ENCODE measurements at places on chromosomes 2 and 18. TPM values are rescaled to one million over a fixed set of nuclear protein-coding genes. Genes with fewer than 3 reads are reported as not detected.

DNA sequence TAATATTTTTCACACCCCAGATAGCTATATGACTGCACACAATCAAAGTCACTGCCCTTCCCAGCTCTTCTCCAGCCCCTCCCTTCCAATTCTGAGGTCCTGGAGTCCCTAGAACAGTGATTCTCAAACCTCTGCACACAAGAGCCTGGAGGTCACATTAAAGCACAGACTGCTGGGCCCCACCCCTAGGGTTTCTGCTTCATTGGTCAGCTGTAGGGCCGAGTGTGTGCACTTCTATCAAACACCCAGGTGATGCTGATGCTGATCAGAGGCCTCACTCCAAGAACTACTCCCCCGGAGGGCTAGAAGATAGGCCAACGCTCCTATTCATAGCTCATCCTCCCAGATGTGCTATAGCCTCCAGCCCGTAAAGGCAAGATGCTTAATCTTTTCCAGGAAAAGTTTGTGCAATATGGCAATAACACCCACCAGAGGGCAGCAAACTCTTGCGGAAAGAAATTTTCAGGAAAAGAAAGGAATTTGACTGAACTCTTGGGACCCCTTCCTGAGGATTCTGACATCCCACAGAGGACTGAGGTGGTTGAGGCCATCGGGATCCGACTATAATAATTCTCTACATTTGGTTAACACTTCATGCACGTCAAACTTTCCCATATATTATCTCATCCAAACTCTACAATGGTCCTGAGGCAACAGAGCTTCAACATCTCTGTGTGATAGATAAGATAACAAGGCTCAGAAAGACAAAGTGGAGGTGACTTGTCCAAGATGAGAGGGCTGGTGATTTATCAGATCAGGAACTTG, 194.2 kb upstream of the PKDCC start:
- no peak for DNase-seq

Gene SCLY
- 25.6 TPM for total RNA-seq

DNA sequence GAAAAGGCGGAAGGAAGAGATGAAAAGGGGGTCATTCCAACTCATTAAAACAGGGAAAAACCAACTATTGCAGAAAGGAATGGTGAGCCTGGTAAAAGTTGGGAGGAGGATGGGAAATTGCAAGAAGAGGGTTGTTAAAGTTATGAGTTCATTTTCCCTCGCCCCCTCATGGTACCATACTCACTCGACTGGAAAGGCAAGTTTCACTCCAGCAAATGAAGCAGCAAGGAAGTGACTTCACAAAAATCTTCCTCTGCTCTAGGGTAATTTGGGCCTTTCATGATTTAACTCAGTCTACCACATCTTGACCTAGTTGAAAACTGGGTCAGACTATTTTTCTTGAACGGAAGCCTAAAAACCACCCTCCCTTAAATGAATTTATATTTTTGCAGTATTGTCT, 22.8 kb upstream of the DAW1 start:
- DNase-seq, result no peak

Gene IHH
- total RNA-seq, result not detected

Gene PDCL3
- total RNA-seq, result 4.9 TPM

- DNase-seq, result no peak
Observed at GRCh38 chr2:56199492-56199891, 15.7 kb downstream of the CCDC85A start.

Gene SCG2
- total RNA-seq, result 43.3 TPM

DNA sequence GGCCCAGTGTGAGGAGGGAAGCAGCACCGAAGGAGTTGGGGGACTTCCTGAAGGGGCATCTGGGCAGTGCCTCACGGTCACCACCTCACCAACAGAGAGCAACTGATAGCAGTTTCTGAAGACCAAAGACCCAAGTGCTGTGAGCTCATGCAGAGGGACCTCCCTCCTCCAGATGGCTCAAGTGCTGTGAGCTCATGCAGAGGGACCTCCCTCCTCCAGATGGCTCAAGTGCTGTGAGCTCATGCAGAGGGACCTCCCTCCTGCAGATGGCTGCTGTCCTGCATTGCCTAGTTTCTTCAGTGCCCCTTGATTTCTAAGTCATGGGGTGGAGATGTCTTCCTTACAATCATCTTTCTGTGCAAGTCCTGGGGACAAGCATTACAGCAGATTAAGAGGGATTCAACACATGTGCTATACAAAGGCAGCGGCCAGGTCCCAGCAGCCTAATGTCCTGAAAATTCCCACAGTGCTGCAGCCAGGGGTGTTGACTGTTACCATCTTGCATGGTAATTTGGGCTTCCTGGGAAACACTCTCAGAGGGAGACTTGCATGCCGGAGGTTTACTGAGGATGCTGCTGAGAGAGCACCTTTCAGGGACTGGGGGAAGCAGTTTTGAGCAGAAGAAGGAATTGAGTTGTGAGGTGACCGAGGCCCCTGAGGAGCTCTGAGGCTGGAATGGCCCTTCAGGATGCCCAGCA, 409.3 kb downstream of the GALR1 start:
- DNase-seq, result no peak

Gene WNT6
- total RNA-seq, result 0.12 TPM

Gene RAB12
- total RNA-seq, result 7.1 TPM

Data from pancreas (tissue), 10 donors.